ENCODE measurements at places on chromosomes 2 and 18.

GRCh38 chr18:69021211-69021805, 223.4 kb downstream of the CCDC102B start:
- no peaks in the 10 kb centered on the region for H3K4me1 ChIP-seq

- H3K36me3 ChIP-seq = no peaks in the 10 kb centered on the region
- H3K27ac ChIP-seq = no peak overlapping the region
- no peak for DNase-seq
- H3K4me1 ChIP-seq = peaks cover 40% of the 10 kb centered on the region
- no peaks in the 10 kb centered on the region for H3K27me3 ChIP-seq
Measured at GRCh38 chr2:25374827-25375226, 33.1 kb upstream of the DNMT3A start.

GRCh38 chr18:8626414-8627106, 17.3 kb downstream of the RAB12 start:
- no peak for DNase-seq
- peaks cover 45% of the 10 kb centered on the region for H3K36me3 ChIP-seq
- H3K4me3 ChIP-seq = no peak overlapping the region
- H3K27me3 ChIP-seq = no peaks in the 10 kb centered on the region
- H3K4me1 ChIP-seq = peaks cover 10% of the 10 kb centered on the region

GRCh38 chr2:70658476-70658875, 104.8 kb upstream of the TGFA start:
- peaks cover 24% of the 10 kb centered on the region for H3K4me1 ChIP-seq
- no peaks in the 10 kb centered on the region for H3K36me3 ChIP-seq
- no peak overlapping the region for H3K27ac ChIP-seq
- H3K4me3 ChIP-seq = no peak overlapping the region
- no peak for DNase-seq

DNA sequence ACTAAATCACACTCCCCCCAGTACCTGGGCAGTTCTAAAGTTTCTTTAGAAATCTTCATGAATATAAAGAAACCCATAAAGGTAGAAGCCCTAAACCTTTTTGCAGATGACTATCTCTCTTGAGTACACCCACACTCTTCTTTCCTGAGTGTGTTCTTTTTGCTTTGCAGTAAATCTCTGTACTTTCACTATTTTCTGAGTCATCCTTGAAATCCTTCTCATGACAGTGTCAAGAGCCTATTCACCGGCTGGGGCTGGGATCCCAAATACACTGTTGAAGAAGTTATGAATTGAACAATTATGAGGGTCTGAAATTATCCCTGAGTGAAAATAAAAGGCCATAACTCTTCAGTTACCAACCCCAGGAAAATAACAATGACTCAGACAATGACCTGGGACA, 133.9 kb upstream of the CCDC195 start:
- H3K4me1 ChIP-seq = no peaks in the 10 kb centered on the region
- peaks cover 93% of the 10 kb centered on the region for H3K36me3 ChIP-seq
- H3K4me3 ChIP-seq = no peak overlapping the region
- no peak overlapping the region for H3K27ac ChIP-seq

GRCh38 chr2:102193074-102193473, 6.3 kb downstream of the IL1RL2 start:
- no peaks in the 10 kb centered on the region for H3K27me3 ChIP-seq
- H3K27ac ChIP-seq = no peak overlapping the region
- peaks cover 6% of the 10 kb centered on the region for H3K4me1 ChIP-seq

DNA sequence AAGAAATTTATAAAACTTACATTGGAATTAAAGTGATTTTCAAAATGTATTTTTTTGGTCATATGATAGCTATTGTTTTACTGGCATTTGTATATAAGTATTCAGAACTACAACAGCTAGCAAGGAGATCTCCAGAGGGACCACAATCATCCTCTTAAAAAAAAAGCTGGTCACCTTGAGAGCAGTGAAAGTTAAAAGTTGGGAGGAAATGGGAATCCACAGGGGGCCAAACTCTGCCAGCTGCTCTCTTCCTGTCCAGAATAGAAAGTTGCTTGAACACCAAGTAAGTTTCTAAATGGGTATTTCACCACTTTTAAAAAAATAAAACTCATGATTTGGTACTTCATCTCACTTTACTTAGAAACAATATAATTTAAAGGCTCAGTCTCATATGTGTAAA, 1025.1 kb downstream of the LRP1B start:
- no peak overlapping the region for H3K4me3 ChIP-seq
- H3K4me1 ChIP-seq = no peaks in the 10 kb centered on the region
- no peak for DNase-seq
- no peaks in the 10 kb centered on the region for H3K36me3 ChIP-seq
- no peak overlapping the region for H3K27ac ChIP-seq

- no peak overlapping the region for H3K4me3 ChIP-seq
- H3K4me1 ChIP-seq = no peaks in the 10 kb centered on the region
- peaks cover 3% of the 10 kb centered on the region for H3K27me3 ChIP-seq
Measured at GRCh38 chr18:22250591-22250996, 81.2 kb downstream of the GATA6 start.

DNA sequence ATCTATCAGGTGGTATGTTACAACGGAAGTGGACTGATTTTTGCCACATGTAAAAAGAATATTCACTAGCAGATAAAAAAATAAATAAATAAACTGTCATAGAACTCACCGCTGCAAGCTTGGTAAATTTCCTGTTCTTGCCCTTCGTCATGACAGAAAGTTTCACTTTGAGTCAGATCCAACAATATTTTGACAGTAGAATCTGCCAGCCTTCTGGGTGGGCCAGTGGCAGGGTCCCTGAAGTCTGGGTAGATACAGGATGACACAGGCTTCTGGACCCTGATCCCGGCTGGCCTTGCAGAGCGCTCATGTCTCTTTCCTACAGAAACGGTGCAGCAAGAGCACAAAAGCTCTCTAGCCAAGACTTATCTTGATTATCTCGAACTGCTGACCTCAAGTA, 97.8 kb upstream of the PMAIP1 start:
- H3K36me3 ChIP-seq = no peaks in the 10 kb centered on the region
- DNase-seq = no peak
- H3K27ac ChIP-seq = no peak overlapping the region
- H3K4me3 ChIP-seq = no peak overlapping the region
- H3K4me1 ChIP-seq = peaks cover 3% of the 10 kb centered on the region
- no peaks in the 10 kb centered on the region for H3K27me3 ChIP-seq

- H3K4me1 ChIP-seq = no peaks in the 10 kb centered on the region
- H3K4me3 ChIP-seq = no peak overlapping the region
- H3K27me3 ChIP-seq = no peaks in the 10 kb centered on the region
- no peak overlapping the region for H3K27ac ChIP-seq
Measured at GRCh38 chr18:74679679-74680076, 82.0 kb downstream of the ZNF407 start.

DNA sequence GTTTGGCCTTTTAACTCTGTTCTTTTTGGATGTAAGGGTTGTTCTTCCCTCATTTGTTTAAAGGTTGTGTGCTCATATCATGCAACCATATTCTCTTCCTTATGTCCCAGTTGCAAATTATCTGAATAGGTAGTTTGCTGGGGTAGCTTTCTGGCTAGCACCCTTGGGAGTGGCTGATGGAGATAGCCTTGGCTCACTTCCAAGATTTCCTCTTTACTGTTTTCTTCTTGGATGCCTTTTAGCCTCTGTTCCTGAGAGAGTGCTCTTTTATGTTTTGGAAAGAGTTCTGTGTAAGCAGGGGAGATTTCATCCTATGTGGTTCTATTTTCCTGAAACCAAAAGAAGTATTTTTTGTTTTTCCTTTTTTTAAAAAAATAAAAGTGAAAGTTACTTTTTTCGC, 25.4 kb downstream of the USP14 start:
- H3K4me3 ChIP-seq = no peak overlapping the region
- peaks cover 3% of the 10 kb centered on the region for H3K4me1 ChIP-seq
- no peaks in the 10 kb centered on the region for H3K27me3 ChIP-seq
- H3K36me3 ChIP-seq = peaks cover 37% of the 10 kb centered on the region
- DNase-seq = no peak

- H3K4me3 ChIP-seq = no peak overlapping the region
- no peaks in the 10 kb centered on the region for H3K27me3 ChIP-seq
- no peak for DNase-seq
- H3K27ac ChIP-seq = peak overlapping the region; percentile 83
- peaks cover 91% of the 10 kb centered on the region for H3K4me1 ChIP-seq
Measured at GRCh38 chr2:105788670-105789290, 44.1 kb downstream of the NCK2 start.

- H3K36me3 ChIP-seq = no peaks in the 10 kb centered on the region
- peaks cover 8% of the 10 kb centered on the region for H3K27me3 ChIP-seq
- no peak overlapping the region for H3K27ac ChIP-seq
- peaks cover 6% of the 10 kb centered on the region for H3K4me1 ChIP-seq
Measured at GRCh38 chr2:199740111-199740428, 110.9 kb downstream of the FTCDNL1 start.

All from CD4-positive, alpha-beta T cell (primary cell).